ENCODE measurements at places on chromosomes 2 and 18.
A peak's percentile ranks its signal among the peaks of the same experiment; 100 is the strongest.

GRCh38 chr18:34976534-34976898, 64.7 kb upstream of the MAPRE2 start:
- peak overlapping the region; percentile 78 for H3K4me3 ChIP-seq
- H3K27ac ChIP-seq: no peak overlapping the region
- H3K27me3 ChIP-seq: peaks cover 21% of the 10 kb centered on the region
- H3K36me3 ChIP-seq: no peaks in the 10 kb centered on the region

- DNase-seq: no peak
- H3K27me3 ChIP-seq: no peaks in the 10 kb centered on the region
- H3K4me3 ChIP-seq: no peak overlapping the region
- H3K27ac ChIP-seq: no peak overlapping the region
- no peaks in the 10 kb centered on the region for H3K4me1 ChIP-seq
- no peaks in the 10 kb centered on the region for H3K36me3 ChIP-seq
Measured at GRCh38 chr2:214904634-214905033, 95.2 kb upstream of the BARD1 start.

DNA sequence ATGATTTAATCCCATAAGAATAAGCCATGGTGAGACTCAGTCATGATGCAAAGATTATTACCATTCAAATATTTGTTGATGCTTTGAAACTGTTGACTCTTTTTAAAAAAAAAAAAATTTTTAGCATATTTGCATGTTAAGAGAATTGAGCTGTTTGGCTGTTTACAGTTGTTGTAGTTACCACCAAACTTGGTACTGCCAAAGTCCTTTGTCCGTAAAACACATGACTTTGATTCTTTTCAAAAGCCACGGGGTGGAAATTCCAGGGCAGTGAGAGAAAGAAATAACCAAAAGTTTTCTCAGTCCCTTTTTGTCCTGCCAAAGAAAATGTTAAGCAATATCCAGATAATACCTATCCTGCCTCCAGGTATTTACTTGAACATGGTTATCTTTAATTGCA, 474.8 kb downstream of the METTL4 start:
- H3K27me3 ChIP-seq: no peaks in the 10 kb centered on the region
- H3K27ac ChIP-seq: no peak overlapping the region
- no peak for DNase-seq
- H3K4me1 ChIP-seq: no peaks in the 10 kb centered on the region
- no peaks in the 10 kb centered on the region for H3K36me3 ChIP-seq
- no peak overlapping the region for H3K4me3 ChIP-seq

GRCh38 chr2:160228141-160228917, 28.3 kb upstream of the ITGB6 start:
- H3K4me3 ChIP-seq: no peak overlapping the region

GRCh38 chr18:41872206-41872605, 82.8 kb upstream of the PIK3C3 start:
- H3K27me3 ChIP-seq: no peaks in the 10 kb centered on the region
- H3K27ac ChIP-seq: no peak overlapping the region
- no peaks in the 10 kb centered on the region for H3K36me3 ChIP-seq

- H3K27ac ChIP-seq: no peak overlapping the region
- peaks cover 2% of the 10 kb centered on the region for H3K36me3 ChIP-seq
- H3K27me3 ChIP-seq: no peaks in the 10 kb centered on the region
- no peaks in the 10 kb centered on the region for H3K4me1 ChIP-seq
- no peak overlapping the region for H3K4me3 ChIP-seq
Measured at GRCh38 chr18:78903436-78904178, 76.0 kb upstream of the SALL3 start.
